ENCODE measurements at places on chromosomes 7 and 10.

- DNase-seq, result no peak
These were observed 11.7 kb downstream of the TLL2 start for GRCh38 chr10:96501985-96502384.

- no peak for DNase-seq
These were observed 51.0 kb downstream of the SLC13A1 start for GRCh38 chr7:123148813-123149212.

GRCh38 chr10:89518876-89519842 is 16.2 kb downstream of the SLC16A12 start:
- DNase-seq, result no peak

DNA sequence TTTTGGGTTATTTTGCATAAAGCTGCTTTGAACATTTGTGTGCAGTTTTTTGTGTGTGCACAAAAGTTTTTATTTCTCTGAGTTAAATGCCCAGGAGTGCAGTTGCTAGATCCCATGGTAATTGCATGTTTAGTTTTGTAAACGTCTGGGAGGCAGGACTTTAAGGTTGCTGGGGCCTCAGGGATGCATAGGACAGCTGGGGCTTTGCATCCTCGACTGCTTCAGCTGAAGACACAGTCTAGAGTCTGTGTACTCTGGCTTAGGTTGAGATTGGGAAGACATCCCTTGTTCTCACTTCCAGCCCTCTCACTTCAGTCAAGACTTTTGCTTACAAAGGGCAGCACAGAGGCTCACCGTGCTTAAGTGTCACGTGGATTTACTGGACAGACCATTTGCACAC is 94.5 kb upstream of the INSYN2A start:
- DNase-seq, result no peak

DNA sequence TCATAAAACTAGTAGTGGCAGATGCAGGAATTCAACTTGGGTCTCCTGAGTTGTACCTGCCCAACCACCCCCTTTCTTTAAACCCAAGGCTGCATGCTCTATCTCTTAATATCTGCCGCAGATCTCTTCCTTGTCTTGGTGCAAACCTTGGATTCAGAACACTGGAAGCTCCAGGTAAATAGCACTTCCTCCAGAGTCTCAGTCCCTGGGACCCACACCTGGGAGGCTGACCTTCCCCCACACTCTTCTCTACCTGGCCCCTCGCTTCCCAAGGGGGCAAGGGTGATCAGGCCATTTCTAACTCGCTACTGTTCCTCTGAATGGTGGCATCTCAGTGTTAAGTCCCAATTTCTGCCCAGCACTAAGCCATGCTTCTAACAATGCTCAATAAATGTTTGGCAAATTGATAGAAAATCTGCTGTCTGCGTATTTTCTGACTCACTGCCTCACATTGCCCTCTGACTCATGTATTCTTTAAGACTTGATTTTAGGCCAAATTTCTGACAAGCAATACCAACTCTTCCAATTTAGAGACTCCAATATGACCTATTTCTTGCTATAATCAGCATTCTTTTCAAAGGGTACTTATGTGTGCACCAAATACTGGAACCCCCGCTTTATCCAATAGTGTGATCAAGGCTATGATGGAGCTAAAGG is 68.0 kb upstream of the PPP1R3C start:
- no peak for DNase-seq

GRCh38 chr7:1532456-1533254 is 2.2 kb downstream of the MAFK start:
- no peak for DNase-seq

DNA sequence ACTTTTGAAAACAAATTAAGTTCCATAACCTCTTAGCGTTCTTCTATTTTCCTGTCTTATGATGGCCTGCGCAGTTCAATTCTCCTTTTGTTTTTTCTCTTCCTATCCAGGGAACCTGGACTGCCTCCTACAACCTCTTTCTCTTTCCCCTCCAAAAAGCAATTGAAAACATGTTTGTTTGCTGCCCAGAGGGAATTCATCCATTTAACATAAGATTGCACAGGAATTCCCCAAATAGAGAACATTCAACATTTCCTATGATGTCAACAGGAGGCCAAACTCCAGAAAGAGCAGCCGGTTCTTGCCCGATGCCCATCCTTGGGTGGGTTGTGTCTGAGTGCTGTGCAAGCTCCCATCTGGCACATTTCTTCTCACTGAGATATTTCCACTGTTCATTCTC is 94.2 kb upstream of the NRP1 start:
- no peak for DNase-seq

- DNase-seq, result no peak
These were observed 4.3 kb downstream of the SVIL start for GRCh38 chr10:29630205-29631048.

- no peak for DNase-seq
These were observed 33.3 kb downstream of the AFAP1L2 start for GRCh38 chr10:114370966-114371365.

- DNase-seq, result no peak
These were observed 28.3 kb downstream of the PAX2 start for GRCh38 chr10:100773646-100774045.

- DNase-seq, result no peak
These were observed 3.1 kb downstream of the SOSTDC1 start for GRCh38 chr7:16462431-16462889.

- DNase-seq, result no peak
These were observed 130.9 kb upstream of the MBL2 start for GRCh38 chr10:52903397-52903938.

DNA sequence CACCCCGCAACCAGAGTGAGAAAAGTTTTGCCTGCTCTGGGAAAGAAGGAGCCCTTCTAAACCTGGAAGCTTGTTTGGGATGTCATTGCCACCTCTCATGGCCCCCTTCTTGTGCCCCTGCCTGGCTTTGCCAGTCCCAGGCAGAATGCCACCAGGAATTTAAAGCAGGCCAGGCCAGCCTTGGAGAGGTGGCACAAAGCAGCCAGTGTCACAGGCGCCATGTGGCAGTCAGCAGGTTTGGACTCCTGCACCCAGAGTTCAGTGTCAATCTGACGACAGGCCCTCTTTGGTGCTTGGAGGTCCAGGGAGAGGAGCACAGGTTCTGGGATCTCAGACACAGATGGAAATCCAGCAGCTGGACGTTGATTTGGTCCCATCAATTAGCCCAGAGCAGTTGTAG is 12.7 kb downstream of the HK1 start:
- DNase-seq, result no peak

DNA sequence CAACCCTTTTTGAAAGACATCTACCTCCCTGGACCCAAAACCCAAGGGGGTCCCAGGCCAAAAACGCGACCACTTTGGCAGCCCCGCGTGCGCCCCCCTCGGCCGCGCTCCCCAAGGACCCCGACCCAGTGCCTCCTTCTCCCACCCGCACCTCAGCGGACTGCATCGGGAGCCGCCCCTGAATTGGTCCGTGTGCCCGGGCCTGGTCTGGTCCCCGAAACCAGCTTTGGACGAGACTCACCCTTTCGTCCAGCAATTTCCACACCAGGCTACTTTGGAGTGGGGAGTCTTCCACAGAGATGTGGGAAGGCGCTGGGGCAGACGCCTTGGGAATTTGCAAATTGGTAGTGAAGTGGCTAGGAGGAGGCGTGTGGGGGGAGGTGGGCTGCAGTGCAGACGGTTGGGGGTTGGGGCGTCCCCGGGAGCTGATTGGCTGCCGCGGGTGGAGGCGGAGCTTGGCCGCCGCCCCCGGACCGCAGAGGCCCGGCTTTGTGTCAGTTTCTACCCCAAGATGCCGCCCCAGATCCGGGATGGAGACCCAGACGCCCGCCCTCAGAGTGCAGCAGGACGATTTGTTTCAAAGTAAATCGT is 16.9 kb downstream of the TCAF1 start:
- DNase-seq, result no peak

- DNase-seq, result no peak
These were observed 66.4 kb upstream of the IFRD1 start for GRCh38 chr7:112383671-112384417.

GRCh38 chr7:129308047-129308446 is 83.2 kb downstream of the AHCYL2 start:
- no peak for DNase-seq

DNA sequence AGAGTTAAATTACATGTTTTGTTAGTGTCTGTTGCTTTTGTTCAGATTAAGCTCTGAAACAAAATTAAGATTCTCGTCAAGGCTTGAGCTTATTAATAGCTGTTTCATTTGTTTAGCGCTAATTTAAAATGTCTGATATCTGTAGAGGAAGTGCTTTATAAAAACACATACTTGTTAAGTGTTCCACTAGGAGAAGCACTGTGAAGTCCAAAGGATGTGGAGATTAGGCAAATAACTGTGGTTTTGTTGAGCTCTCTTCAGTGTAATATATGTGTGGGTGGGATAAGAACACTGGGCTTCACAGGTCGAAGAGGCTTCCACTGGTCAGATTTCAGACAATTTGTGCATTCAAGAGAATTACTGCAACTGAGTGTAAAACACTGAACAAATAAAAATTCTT is 242.0 kb downstream of the AUTS2 start:
- DNase-seq, result no peak

DNA sequence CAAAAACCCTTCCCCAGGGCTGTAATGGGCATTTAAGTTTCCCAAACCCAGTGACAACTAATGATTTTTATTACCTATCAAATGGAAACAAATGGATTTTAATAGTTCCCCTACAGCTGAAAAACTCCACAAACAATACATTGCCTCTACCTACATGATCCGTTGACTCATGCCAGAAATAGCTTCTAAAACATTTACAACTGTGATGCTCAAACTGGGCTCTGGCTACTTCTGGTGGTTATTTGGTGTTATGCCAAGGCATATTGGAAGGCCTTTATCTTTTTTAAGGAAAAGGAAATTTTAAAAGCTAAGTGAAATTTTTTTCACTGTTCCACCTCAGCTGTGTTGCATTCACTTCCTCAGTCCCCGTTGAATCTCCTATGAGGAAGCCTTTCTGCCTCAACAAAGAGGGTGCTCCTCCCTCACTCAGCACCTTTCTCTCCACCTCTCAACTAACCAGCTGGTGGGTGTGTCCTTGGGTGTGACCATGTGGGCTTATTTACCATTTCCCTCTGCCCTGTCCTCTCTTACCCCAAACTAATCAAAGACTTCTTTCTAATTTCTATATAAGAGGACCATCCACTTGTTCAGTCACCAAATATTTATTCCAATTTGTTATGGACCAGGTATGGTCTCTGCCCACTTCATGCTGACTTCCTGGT is 82.9 kb downstream of the PRTFDC1 start:
- DNase-seq, result no peak

DNA sequence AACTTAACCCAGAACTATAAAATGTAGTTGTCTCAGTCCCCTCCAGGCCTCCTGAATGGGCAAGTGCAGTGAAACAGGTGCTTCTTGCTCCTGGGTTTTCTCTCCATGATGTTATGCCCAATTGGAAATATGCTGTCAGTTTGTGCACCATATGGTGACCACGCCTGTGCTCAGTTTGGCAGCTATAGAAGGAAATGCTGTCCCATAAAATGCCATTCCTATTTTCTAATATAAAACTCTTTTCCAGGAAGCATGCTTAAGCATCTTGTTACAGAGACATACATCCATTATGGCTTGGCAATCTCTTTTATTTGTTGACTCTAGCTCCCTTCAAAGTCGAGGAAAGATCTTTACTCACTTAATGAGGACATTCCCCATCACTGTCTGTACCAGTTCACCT is 45.2 kb downstream of the FGFBP3 start:
- no peak for DNase-seq

GRCh38 chr10:126713594-126713993 is 43.1 kb upstream of the C10orf90 start:
- no peak for DNase-seq

DNA sequence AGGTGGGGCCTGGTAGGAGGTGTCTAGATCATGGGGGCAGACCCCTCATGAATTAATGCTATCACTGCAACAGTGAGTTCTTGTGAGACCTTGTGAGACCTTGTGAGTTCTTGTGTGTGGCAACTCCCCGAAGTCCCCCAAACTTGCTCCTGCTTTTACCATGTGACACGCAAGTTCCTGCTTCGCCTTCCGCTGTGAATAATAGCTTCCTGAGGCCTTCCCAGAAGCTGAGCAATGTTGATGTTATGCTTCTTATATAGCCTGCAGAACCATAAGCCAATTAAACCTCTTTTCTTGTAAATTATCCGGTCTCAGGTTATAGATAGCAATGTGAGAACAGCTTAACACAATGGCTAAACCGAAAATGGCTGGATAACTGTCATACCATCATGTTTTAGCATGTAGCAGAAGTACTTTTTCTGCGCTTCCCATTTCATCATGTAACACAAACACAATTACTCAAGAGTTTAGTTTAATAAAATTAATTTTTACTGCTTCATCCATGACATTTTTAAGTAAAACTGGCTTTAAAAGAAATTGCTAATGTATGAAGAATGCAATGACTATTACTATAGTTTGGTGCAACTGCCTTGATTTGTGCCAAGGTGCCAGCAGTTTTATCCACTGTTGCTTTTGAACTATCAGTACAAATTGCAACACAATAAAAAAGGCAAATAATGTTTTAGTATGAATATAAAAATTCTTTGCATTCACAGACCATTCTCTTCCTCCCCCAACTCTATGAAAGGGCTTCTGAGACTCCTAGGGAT is 87.7 kb upstream of the TMEM168 start:
- DNase-seq, result no peak

DNA sequence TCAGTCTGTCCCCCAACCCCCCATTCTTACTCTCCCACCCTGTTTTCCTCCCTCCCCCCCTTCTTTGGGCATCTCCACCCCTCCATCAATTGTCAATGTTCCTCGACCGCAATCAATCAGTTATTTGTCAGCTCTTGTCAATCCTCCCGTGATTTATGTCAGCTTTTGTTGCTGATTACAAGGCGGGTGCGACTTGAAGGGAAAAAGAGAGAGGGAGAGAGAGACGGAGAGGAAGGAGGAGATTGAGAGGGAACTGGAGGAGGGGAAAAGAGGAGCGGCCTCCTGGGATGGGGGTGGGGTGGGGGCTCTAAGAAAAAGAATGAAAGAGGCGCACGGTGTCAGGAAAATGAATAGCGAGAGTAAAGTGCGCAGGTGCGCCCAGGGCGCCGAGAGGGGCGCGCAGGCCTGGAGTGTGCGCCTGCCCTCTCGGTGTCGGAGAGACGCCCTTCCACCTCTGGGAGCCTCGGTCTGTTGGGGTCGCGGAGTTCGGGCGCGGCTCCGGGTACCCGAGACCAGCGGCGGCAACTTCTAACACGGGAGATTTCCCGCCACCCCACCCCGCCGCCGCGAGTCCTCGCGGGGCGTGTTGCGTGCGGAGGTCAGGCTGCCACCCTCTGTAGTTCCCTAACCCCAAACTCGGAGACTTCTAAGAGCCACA is 1.1 kb upstream of the ZNF503 start:
- no peak for DNase-seq

- no peak for DNase-seq
These were observed 9.1 kb downstream of the OR2A7 start for GRCh38 chr7:144255471-144255897.

GRCh38 chr7:20229646-20230500 is 12.7 kb upstream of the MACC1 start:
- DNase-seq, result no peak

GRCh38 chr7:26390016-26390415 is 98.4 kb downstream of the SNX10 start:
- DNase-seq, result no peak

- no peak for DNase-seq
These were observed 492.5 kb upstream of the AKR1E2 start for GRCh38 chr10:4333459-4333894.

- no peak for DNase-seq
These were observed 100.8 kb downstream of the ACTR3B start for GRCh38 chr7:152860310-152860709.

Measured in activated CD8-positive, alpha-beta memory T cell treated with anti-CD3 and anti-CD28 coated beads for 48 hours (primary cell).